ENCODE measurements at places on chromosomes 2 and 18.
A peak's percentile ranks its signal among the peaks of the same experiment; 100 is the strongest.

DNA sequence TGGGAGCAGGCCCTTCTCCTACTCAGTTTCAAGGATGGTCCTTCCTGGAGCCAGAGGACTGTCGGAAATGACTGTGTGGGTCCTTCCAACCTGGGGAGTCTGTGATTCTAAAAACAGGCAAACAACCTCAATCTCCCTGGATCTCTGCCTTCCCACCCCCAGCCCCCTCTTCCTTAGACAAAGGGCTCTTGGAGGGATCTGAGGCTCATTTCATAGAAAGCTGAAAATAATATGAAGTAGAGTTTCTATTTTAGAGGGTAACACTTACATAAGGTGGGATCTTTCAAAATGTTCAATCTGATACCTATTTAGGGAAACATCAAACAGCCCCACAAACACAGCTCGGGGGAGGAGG is 69.4 kb downstream of the RHOB start:
- DNase-seq: no peak

- peak; percentile 16 for DNase-seq
Observed at GRCh38 chr18:49520661-49521145, 33.7 kb upstream of the C18orf32 start.

- no peak for DNase-seq
Observed at GRCh38 chr2:32417659-32418058, 60.8 kb downstream of the BIRC6 start.

- no peak for DNase-seq
Observed at GRCh38 chr2:10229462-10230099, 73.1 kb upstream of the HPCAL1 start.

- no peak for DNase-seq
Observed at GRCh38 chr18:36783792-36784191, 45.0 kb downstream of the TPGS2 start.

- DNase-seq: no peak
Observed at GRCh38 chr2:212295571-212295970, 243.0 kb downstream of the ERBB4 start.

GRCh38 chr2:42523341-42523740 is 29.6 kb upstream of the KCNG3 start:
- no peak for DNase-seq

DNA sequence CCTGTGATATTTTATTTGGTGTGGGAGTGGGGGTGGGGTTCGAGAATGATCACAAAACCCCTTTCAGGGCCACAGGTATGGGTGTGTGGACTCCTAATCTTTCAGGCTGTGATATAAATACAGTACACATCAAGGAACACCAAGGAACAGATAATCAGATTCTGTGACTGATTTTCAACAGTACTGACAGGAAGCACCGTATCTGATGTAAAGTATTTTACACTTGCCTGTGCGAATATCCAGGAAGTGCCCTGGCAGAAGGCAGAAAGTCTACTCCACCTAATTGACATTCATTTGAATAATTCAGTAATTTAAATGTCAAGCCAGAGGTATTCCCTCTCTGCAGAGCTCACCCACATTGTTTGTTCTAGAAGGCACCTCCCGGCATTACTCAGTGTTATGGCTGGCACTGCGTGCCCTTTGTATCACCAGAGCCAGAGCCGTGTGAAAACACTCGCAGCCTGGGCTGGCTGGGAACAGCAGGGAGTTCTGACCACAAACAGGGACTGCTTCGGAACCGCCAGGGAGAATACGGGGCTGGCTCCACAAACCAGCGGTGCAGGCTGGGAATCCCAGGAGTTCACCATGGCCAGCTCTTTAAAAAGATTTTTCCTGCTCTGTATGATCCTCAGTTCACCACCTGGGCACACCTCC is 91.8 kb downstream of the ACVR1 start:
- DNase-seq: no peak

DNA sequence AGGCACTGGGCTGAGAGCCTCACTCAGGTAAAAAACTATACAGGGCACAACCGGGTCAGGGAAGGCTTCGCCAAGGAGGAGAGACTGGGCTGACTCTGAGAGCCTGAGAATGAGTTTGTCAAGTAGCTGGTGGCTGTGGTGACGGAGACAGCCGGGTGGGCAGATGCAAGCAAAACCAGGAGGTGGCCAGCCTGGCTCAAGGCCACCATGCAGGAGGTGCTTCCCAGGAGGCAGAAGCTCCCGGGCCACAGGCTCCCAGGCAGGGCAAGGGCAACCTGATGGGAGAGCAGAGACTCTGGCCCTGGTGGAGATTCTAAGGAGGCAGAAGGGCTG is 2.9 kb upstream of the INHBB start:
- DNase-seq: no peak

DNA sequence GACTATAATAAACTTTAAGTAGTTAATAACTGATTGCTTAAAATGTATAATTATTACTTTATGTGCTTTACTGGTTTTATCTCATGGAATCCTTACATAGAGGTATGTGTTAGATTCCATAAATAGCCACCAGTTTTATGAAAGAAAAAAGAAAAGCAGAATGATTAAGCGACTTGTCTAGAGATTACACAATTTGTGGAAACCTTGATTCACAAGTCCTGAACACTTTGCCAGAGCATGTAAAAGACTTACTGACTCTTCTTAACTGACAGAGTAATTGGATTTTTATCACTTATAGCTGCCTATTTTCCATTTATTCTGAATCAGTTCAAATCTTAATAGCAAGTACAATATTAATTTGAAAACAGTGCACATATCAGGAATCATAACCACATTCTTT is 448.7 kb upstream of the NETO1 start:
- DNase-seq: no peak

GRCh38 chr2:149100739-149101699 is 62.5 kb downstream of the LYPD6B start:
- DNase-seq: no peak

- no peak for DNase-seq
Observed at GRCh38 chr18:72720116-72720515, 147.7 kb downstream of the NETO1 start.

GRCh38 chr18:9337873-9338272 is 3.3 kb downstream of the TWSG1 start:
- DNase-seq: no peak

DNA sequence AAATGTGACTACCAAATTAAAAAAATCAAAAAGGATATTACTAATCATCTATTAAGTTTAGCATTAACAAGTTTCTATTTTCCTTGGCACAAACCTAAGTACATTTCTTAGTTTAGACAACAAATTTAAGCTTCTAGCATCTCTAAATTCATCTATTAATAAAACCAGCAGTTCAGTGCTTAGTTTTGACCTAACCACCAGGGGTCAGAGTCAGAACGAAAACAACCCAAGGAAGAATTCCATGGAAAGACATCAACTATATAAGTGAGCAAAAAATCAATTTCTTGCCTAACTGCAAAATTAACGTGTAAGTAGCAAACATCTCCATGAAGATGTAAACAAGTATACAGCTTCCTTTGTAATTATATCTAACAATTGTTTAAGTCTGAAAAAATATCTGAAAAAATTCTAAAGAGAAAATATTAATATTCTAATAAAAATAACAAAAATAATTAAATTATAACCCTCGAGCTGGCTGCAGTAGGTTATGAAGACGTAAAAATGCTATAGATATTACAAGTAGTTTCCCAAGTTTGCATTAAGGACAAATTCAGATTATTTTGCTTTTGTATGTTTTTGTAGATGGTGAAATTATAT is 83.7 kb downstream of the CERKL start:
- no peak for DNase-seq

- no peak for DNase-seq
Observed at GRCh38 chr2:221675201-221675908, 103.3 kb upstream of the EPHA4 start.
